ENCODE measurements at places on chromosomes 4 and X. TPM values are rescaled to one million over a fixed set of nuclear protein-coding genes. Genes with fewer than 3 reads are reported as not detected.

The PRKG2 gene
- total RNA-seq = 0.05 TPM

The ARHGAP36 gene
- total RNA-seq = not detected

The NAT8L gene
- 0.30 TPM for total RNA-seq

The BRS3 gene
- not detected for total RNA-seq

The RNF128 gene
- total RNA-seq = 29.3 TPM

The LNX1 gene
- total RNA-seq = 4.5 TPM

The MAGEA8 gene
- not detected for total RNA-seq

The AKAP4 gene
- total RNA-seq = not detected

The SLC25A6 gene
- total RNA-seq = 159 TPM

Measured in smooth muscle cell of the umbilical artery (primary cell).